ENCODE measurements at places on chromosomes 16 and 17.
A peak's percentile ranks its signal among the peaks of the same experiment; 100 is the strongest.

GRCh38 chr16:86961171-86961601, 356.0 kb downstream of the C16orf95 start:
- H3K4me1 ChIP-seq = peaks cover 4% of the 10 kb centered on the region
- no peak for DNase-seq
- no peak overlapping the region for H3K4me3 ChIP-seq
- H3K27me3 ChIP-seq = peaks cover 36% of the 10 kb centered on the region

GRCh38 chr16:7318686-7319085, 14.0 kb upstream of the RBFOX1 start:
- H3K36me3 ChIP-seq = no peaks in the 10 kb centered on the region
- no peak overlapping the region for H3K4me3 ChIP-seq
- H3K27me3 ChIP-seq = no peaks in the 10 kb centered on the region
- DNase-seq = no peak
- no peak overlapping the region for H3K27ac ChIP-seq

GRCh38 chr17:41002814-41003213, 3.1 kb upstream of the KRTAP3-2 start:
- H3K27ac ChIP-seq = no peak overlapping the region
- H3K4me3 ChIP-seq = no peak overlapping the region
- H3K36me3 ChIP-seq = no peaks in the 10 kb centered on the region
- DNase-seq = no peak
- no peaks in the 10 kb centered on the region for H3K4me1 ChIP-seq
- H3K27me3 ChIP-seq = no peaks in the 10 kb centered on the region

GRCh38 chr17:12024327-12024726, 3.6 kb downstream of the MAP2K4 start:
- H3K4me3 ChIP-seq = no peak overlapping the region
- H3K4me1 ChIP-seq = peaks cover 33% of the 10 kb centered on the region
- H3K27ac ChIP-seq = no peak overlapping the region
- no peaks in the 10 kb centered on the region for H3K36me3 ChIP-seq
- no peaks in the 10 kb centered on the region for H3K27me3 ChIP-seq

GRCh38 chr16:80720804-80721371, 83.5 kb downstream of the CDYL2 start:
- no peak for DNase-seq
- H3K4me3 ChIP-seq = no peak overlapping the region
- no peaks in the 10 kb centered on the region for H3K36me3 ChIP-seq
- H3K4me1 ChIP-seq = peaks cover 26% of the 10 kb centered on the region
- no peak overlapping the region for H3K27ac ChIP-seq

- H3K4me1 ChIP-seq = no peaks in the 10 kb centered on the region
- H3K27ac ChIP-seq = no peak overlapping the region
- H3K4me3 ChIP-seq = no peak overlapping the region
- H3K36me3 ChIP-seq = no peaks in the 10 kb centered on the region
- DNase-seq = no peak
Measured at GRCh38 chr16:31052114-31052513, 18.8 kb downstream of the STX4 start.

GRCh38 chr17:57945996-57946797, 9.0 kb downstream of the CUEDC1 start:
- peak overlapping the region; percentile 79 for H3K27ac ChIP-seq
- H3K36me3 ChIP-seq = no peaks in the 10 kb centered on the region
- peaks cover 57% of the 10 kb centered on the region for H3K4me1 ChIP-seq
- DNase-seq = no peak
- H3K27me3 ChIP-seq = no peaks in the 10 kb centered on the region
- peak overlapping the region; percentile 21 for H3K4me3 ChIP-seq

DNA sequence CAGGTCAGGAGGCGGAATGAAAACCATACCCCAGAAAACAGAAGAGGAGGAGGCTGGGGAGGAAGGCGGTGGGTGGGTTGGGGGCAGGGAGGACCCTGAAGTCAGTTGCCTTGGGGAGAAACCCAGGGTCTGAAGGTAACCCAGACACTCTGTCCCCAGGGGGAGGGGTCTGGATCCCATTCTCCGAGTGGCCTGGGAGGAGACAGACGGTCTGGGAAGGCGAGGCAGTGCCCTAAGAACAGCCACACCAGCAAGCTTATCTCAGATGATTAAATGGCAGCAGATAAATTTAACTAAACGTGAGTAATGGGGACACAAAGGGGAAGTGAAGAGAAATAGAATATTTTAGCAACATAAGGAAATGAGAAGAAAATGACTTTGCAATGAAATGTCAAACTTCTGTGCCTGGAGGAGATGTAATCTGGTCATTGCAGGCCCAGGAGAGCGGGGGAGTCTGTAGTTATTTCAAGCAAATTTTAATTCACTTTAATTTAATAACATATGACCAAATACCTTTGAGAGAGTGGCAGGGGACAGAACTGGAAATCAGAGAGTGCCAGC, 21.4 kb upstream of the ZFP90 start:
- no peak overlapping the region for H3K27ac ChIP-seq
- H3K36me3 ChIP-seq = no peaks in the 10 kb centered on the region
- H3K27me3 ChIP-seq = no peaks in the 10 kb centered on the region
- DNase-seq = peak; percentile 47
- peaks cover 12% of the 10 kb centered on the region for H3K4me1 ChIP-seq

GRCh38 chr17:32102646-32103186, 39.6 kb upstream of the RHOT1 start:
- peaks cover 23% of the 10 kb centered on the region for H3K4me1 ChIP-seq
- H3K27ac ChIP-seq = no peak overlapping the region
- H3K4me3 ChIP-seq = no peak overlapping the region
- H3K27me3 ChIP-seq = no peaks in the 10 kb centered on the region
- H3K36me3 ChIP-seq = no peaks in the 10 kb centered on the region
- no peak for DNase-seq

GRCh38 chr17:78715876-78716275, 66.2 kb downstream of the CYTH1 start:
- H3K4me3 ChIP-seq = no peak overlapping the region
- H3K27me3 ChIP-seq = no peaks in the 10 kb centered on the region
- peaks cover 87% of the 10 kb centered on the region for H3K4me1 ChIP-seq
- H3K36me3 ChIP-seq = no peaks in the 10 kb centered on the region
- H3K27ac ChIP-seq = peak overlapping the region; percentile 62

DNA sequence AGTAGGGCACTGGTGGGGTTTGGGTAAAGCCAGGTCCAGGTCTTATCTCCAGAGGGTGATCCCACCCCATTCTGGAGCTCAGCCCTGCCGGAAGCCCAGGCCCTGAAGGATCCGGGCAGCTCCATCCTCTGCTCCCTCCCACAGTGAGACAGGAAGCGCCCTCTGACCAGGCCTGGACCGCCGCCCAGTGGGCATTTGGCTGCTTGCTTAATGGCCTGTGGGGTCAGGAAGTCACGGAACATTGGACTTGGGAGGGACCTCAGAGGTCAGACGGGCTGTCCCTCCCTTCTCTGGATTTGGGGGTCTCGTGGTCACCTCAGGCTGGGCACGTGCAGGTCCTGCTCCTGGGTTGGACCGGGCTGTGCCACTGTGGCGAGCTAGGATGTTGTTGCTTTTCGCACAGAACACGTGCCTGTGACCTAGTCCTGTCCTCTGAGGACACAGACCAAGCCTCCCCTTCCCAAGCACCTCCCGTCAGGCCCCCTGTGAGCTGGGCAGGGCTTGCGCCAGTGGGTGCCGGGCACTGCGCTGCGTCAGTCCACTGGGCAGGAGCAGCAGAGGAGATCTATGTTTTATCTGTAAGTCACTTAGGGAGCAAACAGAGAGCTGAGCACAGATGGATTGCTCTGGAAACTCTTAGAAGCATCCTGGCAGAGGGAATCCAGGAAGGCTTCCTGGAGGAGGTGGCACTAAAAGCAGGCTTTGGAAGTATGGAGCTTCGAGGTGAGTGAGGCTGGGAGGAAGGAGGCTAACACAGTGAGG, 49.4 kb upstream of the GSE1 start:
- no peaks in the 10 kb centered on the region for H3K36me3 ChIP-seq
- DNase-seq = peak; percentile 88
- no peaks in the 10 kb centered on the region for H3K27me3 ChIP-seq

- no peak for DNase-seq
- H3K4me1 ChIP-seq = no peaks in the 10 kb centered on the region
- no peak overlapping the region for H3K4me3 ChIP-seq
Measured at GRCh38 chr17:44087319-44087718, 16.8 kb downstream of the G6PC3 start.

GRCh38 chr16:84788920-84789391, 30.8 kb upstream of the CRISPLD2 start:
- H3K4me3 ChIP-seq = no peak overlapping the region
- no peaks in the 10 kb centered on the region for H3K36me3 ChIP-seq

- no peak overlapping the region for H3K4me3 ChIP-seq
- no peaks in the 10 kb centered on the region for H3K36me3 ChIP-seq
- no peak overlapping the region for H3K27ac ChIP-seq
- no peak for DNase-seq
Measured at GRCh38 chr16:13148836-13149235, 247.4 kb downstream of the SHISA9 start.

DNA sequence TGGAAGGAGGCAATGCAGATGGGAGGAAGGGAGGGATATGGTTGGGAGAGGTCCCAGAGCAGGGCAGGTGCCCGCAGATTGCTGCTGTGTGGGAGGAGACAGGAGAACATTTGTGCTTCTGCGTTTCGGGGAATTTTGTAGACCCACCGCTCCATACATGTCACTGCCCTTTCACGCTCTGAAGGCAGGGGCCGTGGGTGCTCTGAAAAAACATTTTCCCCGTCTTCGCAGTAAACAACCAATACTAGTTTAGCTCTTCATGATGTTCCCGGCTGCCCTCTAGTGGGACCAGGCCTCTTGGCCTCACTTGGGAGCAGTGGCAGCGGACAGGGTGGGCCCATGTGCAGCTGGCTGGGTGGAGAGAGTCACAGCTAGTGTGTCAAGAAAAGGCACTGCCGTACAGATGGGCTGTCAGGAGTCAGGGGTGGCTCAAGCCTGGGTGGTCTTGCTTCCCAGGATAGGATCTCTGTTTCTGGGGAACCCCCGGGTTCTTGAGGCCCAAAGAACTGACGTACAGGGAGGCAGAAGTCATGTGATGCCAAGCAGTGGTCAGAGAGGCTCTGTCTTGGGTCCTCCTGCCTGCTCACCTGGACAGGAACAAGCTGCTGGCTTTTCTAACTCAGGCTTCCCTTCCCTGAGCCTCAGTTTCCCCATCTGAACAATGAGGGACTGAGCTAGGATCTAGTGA, 46.5 kb upstream of the CPNE2 start:
- H3K27me3 ChIP-seq = no peaks in the 10 kb centered on the region
- no peak overlapping the region for H3K4me3 ChIP-seq
- H3K36me3 ChIP-seq = peaks cover 100% of the 10 kb centered on the region
- peak; percentile 87 for DNase-seq
- peak overlapping the region; percentile 86 for H3K27ac ChIP-seq

DNA sequence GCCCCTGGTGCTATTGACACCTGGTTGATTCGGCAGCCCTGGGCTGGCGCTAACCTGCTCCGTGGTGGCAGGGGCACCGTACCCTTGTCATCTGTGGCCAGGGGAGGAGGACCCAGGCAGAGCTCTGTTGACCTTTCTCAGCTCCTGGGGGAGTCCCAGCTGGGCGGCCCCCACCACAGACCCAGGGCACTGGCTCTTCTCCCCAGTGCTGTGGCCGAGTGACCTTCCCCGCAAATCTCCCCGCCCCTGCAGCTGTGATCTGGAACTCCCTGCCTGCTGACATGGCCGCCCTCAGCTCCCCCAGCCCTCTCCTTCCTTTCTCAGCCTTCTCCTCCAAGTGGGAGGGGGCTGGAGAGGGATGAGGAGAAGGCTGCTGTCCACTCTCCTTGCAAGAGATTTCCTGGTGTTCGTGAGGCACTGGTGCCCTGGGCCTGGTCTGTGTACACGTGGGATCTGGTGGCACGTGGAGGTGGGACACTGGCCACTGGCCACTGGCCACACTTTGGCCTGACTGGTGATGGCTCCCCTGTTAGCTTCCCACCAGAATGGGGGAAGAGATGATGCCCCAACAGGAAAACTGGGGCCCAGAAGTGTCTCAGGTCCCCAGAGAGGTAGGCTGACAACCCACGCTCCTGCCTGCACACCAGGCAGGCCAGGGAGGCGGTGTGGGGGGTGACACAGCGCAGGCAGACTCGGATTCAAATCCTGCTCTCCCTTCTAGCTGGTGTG, 8.2 kb downstream of the FMNL1 start:
- H3K4me1 ChIP-seq = peaks cover 69% of the 10 kb centered on the region
- H3K27ac ChIP-seq = peak overlapping the region; percentile 95
- no peak overlapping the region for H3K4me3 ChIP-seq
- H3K27me3 ChIP-seq = no peaks in the 10 kb centered on the region
- H3K36me3 ChIP-seq = peaks cover 27% of the 10 kb centered on the region

DNA sequence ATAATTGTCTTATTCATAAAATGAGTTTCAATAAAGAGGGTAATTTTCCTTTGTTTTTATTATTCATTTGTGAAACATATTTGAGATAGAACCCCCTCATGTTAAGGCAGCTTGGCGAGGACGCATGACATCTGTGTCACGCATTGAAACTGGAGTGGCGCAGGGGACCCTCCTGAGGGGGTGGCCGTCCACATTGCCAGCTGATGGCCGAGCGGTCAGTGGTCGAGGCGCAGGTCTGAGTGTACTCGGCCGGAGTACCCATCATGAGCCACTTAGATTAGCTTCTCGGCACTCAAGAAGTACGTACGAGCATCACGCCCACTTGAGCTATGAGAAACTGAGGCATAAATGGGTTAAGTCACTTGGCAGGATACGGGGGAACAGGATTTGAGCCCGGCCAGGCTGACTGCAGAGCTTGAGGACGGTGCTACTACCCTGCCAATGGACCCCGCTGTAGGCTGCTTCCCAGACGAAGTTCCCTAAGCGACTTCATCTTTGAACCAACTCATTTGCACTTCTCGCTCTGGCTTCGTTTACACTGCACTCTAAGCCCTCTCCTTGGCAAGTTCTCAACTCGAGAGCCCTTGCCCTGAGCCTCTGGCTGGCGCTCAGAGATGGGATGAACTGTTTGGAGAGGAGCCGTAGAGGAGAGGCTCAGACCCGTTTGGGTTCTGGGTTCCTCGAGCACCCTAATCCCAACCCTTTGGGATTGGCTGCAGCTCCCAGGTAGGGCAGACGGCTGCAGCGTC, 91.8 kb downstream of the SDK2 start:
- H3K36me3 ChIP-seq = no peaks in the 10 kb centered on the region
- H3K4me1 ChIP-seq = peaks cover 43% of the 10 kb centered on the region
- no peak overlapping the region for H3K4me3 ChIP-seq
- no peak for DNase-seq
- no peak overlapping the region for H3K27ac ChIP-seq

- H3K36me3 ChIP-seq = no peaks in the 10 kb centered on the region
- H3K4me1 ChIP-seq = peaks cover 27% of the 10 kb centered on the region
- H3K27me3 ChIP-seq = no peaks in the 10 kb centered on the region
- H3K27ac ChIP-seq = peak overlapping the region; percentile 100
Measured at GRCh38 chr16:24541233-24541933, 2.0 kb downstream of the RBBP6 start.

DNA sequence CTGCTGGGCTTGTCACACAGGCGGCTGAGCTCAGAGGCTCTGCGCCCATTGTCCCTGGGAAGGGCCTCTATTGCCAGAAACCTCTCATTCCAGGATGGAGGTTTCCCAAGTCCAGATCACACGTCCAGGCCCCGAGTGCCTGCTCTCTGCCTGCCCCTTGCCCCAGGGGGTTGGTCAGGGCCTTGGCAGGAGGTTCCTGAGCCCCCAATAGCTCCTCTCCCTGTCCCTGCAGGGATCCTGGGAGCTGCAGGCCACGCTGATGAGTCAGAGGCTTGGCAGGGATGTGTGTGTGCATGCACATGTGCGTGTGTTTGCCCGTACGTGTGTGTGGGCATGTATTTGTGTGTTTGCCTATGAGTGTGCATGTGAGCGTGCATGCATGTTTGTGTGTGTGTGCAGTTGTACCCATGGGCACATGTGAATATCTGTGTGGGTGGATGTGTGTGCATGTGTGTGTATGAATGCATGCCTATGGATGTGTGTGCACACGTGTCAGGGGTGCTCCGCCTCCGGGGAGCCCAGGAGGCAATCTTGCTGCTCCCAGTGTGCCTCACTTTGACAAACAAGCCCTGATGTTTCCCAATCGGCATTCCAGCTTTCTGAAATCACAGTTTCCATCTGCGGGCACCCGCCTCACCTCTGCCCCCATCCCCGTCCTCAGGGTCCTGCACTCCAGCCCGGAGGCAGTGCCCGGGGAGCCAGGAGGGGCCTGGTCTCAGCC, 98.4 kb upstream of the GSE1 start:
- H3K4me1 ChIP-seq = peaks cover 9% of the 10 kb centered on the region
- H3K27ac ChIP-seq = no peak overlapping the region
- no peaks in the 10 kb centered on the region for H3K36me3 ChIP-seq
- H3K27me3 ChIP-seq = no peaks in the 10 kb centered on the region
